Vein endothelial cell (primary cell): ENCODE measurements at places on chromosomes 7 and 10. TPM values are rescaled to one million over a fixed set of nuclear protein-coding genes. Genes with fewer than 3 reads are reported as not detected.

The DNAH11 gene
- total RNA-seq: 1.3 and 5.3 TPM in 2 replicates

The COL26A1 gene
- not detected in 2 replicates for total RNA-seq

The AKR1D1 gene
- total RNA-seq: not detected in 2 replicates

The POLR3A gene
- total RNA-seq: 19.9 and 20.9 TPM in 2 replicates

The OR6B1 gene
- total RNA-seq: not detected in 2 replicates

The SPDYE2 gene
- not detected in 2 replicates for total RNA-seq

The HOXA1 gene
- 0.96 and 1.6 TPM in 2 replicates for total RNA-seq

The HOXA5 gene
- 5.9 and 13.6 TPM in 2 replicates for total RNA-seq

The AKR1C4 gene
- not detected in 2 replicates for total RNA-seq

The AOC1 gene
- not detected in 2 replicates for total RNA-seq

The PURB gene
- 24.5 and 26.8 TPM in 2 replicates for total RNA-seq
